ENCODE measurements at places on chromosomes 11 and 22.
A peak's percentile ranks its signal among the peaks of the same experiment; 100 is the strongest.

- no peak for DNase-seq
Observed at GRCh38 chr11:33062137-33062536, 22.8 kb downstream of the TCP11L1 start.

- peak; percentile 85 for DNase-seq
Observed at GRCh38 chr11:46308631-46309419, 31.4 kb downstream of the CREB3L1 start.

- no peak for DNase-seq
Observed at GRCh38 chr11:57584341-57584740, 13.1 kb upstream of the SERPING1 start.

- no peak for DNase-seq
Observed at GRCh38 chr11:64866173-64866491, 12.3 kb downstream of the EHD1 start.

DNA sequence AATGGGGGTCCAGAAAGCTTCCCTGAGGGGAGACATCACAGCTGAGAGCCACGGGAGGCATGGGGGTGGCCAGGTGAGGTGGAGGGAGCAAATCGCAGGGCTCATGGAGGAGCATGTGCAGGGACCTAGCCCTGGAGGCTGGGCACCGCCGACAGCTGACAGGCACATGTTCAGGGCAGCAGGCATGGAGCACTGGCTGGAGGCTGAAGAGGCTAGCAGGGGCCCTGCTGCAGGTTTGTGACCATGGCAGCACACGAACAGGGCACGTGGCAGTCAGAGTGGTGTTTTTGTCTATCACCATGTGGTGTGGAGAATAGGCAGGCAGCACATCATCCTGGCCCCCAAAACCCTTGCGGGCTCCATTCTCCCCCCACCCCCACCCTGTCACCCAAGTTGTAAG lies 10.1 kb upstream of the CDC42EP2 start:
- DNase-seq = no peak

DNA sequence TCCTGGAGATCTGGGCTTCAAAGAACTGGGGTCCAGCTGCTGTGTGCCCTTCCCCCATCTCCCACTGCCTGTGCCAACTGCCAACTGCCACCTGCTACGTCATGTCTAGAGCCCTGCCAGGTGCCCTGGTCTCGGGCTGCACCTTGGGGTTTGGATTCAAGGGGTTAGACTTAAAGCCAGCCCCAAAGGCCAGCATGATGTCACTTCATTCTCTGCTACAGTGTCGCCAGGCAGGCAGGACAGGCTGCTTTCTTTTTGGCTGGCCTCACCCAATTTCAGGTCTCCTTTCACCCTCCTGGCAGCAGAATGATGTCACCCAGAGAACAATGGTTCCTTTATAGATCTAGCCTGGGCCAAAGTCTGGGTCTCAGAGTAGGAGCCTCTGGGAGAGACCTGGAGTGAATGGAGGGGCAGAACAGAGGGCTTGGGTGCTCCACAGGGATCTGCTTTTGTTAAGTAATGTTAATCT lies 79.5 kb upstream of the CRYBB3 start:
- no peak for DNase-seq

GRCh38 chr11:112355726-112356125 lies 95.1 kb upstream of the PLET1 start:
- DNase-seq = no peak

DNA sequence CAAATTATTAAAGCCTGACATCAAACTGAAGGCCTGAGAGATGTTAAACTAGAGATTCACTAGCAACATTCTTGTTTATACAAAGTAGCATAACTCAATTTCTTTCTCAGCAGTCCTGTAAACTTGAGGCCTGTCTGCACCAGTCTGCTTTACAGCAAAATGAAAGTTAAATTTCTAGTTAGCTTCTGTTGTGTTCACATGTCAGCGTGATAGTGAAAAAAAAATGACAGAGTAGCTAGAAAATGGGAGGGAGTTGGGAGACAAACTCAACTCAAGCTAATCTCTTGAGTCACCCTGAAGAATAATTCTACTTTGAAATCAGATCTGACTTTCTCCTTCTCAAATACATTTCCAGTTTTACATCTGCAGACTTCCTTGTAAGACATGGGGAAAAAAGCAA lies 6.5 kb downstream of the RBFOX2 start:
- peak; percentile 44 for DNase-seq

DNA sequence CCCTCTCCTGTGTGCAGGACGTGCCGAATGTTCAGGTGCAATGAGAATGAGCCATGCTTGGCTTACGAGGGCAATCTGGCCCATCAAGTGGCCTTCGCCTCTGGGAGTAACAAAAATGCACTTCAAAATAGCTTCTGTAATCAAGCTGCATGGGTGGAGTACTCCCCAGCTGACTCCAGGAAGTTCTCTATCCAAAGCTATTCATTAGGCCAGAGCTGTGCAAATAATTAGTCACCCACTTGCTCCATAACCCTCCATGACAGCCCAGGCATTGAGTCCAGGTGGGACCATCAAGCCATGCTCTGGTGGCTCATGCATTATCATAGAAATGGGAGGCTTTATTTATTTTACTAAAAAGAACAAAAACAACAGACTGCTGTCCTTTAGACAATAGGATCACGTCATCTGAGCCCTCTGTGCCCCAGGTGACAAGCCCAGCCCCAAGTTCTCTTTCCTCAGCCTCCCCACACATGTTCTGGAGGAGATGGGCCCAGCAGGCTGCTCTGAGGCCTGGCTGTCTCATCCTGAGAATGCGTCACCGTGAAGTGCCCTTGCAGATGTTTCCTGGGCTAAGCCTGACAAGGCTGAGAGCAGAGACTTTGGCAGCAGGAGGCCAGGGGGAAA lies 244.7 kb downstream of the ETS1 start:
- peak; percentile 69 for DNase-seq

- DNase-seq = peak; percentile 45
Observed at GRCh38 chr11:77381729-77382665, 80.5 kb upstream of the GDPD4 start.

GRCh38 chr11:28900427-28900826 lies 792.2 kb downstream of the METTL15 start:
- no peak for DNase-seq

DNA sequence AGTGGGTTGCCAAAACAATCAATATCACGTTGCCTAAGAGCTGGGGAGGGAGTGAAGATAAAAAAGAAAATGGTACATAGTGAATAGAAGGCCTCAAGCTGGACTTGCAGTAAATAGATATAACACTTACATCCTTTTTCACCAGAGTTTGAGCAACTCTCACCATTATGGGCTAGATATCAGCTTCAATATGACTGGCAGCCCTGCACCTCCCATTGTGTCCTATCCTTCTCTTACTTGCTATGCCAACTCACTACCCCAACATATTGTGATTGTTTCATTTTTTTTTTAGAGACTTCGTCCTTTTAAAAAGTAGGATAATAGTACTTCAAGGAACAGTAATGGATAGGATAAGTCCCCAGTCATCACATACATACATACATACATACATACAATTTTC lies 7.4 kb downstream of the HBG1 start:
- DNase-seq = no peak

- DNase-seq = no peak
Observed at GRCh38 chr11:66877588-66878385, 20.9 kb downstream of the LRFN4 start.

DNA sequence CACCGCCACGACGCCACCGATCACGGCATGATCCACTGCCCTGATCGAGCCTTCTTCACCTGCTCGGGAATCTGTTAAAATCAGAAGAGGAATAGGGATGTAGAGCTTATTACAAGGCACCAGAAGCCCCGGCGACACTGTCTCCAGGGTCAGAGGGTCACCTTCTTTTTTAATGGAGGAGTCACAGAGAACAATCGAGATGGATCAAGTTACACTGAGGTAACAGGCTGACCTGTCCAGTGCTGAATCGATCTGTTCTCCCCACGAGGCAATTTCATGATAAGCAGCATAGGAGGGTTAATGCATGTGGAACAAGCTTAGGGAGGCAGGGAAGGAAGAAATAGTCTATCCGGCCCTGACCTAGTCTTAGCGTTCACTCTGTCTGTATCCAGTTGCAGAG lies 325.5 kb downstream of the CADM1 start:
- no peak for DNase-seq

DNA sequence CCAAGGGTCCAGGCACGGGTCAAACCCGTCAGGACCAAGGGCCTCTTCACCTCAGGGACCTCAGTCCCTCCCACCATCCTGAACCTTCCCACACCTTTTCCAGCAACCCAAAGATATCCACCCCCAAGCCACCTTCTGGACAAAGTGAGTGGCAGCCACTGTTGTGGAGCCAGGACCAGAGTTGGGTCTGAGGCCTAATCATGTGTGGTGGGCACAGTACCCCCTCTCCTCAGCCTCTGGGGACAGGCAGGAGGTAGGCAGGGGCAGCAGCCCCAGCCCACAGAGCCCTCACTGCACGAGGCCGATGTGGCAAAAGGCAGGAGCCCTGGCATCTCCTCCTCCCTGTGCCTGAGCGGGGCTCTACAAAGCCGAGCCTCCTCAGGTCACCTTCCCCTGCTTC lies 2.5 kb downstream of the KCNJ11 start:
- no peak for DNase-seq
